Activated CD4-positive, alpha-beta memory T cell treated with anti-CD3 and anti-CD28 coated beads for 36 hours (primary cell): ENCODE measurements at places on chromosomes 1 and 21. TPM values are rescaled to one million over a fixed set of nuclear protein-coding genes. Genes with fewer than 3 reads are reported as not detected.

CCT8 gene
- 431 TPM for total RNA-seq

RAB42 gene
- total RNA-seq = not detected

DNA sequence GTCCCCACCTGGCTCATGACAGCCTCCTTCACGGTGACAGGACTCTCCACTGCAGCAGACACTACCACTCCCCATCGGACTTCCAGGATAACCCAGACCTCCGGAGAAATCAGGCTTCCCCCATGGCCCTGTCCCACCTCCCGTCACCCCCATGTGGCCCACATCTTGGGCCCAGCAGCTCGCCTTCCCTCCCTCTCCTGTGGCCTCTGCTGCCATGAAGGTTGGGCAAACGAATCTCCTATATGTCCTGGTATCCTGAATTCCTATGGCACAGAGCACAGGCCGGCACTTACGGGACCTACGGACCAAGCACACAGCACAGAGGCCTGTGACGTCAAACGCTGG, 82.0 kb downstream of the NPHP4 start:
- no peak overlapping the region for H3K4me3 ChIP-seq
- no peak for DNase-seq
- H3K27me3 ChIP-seq = no peaks in the 10 kb centered on the region
- peaks cover 3% of the 10 kb centered on the region for H3K4me1 ChIP-seq

GRCh38 chr1:61450454-61450853, 274.5 kb downstream of the TM2D1 start:
- peaks cover 13% of the 10 kb centered on the region for H3K4me1 ChIP-seq
- DNase-seq = no peak
- no peak overlapping the region for H3K27ac ChIP-seq
- H3K4me3 ChIP-seq = no peak overlapping the region
- no peaks in the 10 kb centered on the region for H3K27me3 ChIP-seq

CAPN8 gene
- total RNA-seq = not detected

RCC2 gene
- 90.6 TPM for total RNA-seq

HMGCS2 gene
- total RNA-seq = not detected
